ENCODE measurements at places on chromosomes 2 and 18.

- DNase-seq = no peak
Observed at GRCh38 chr2:3242747-3243369, 134.8 kb downstream of the EIPR1 start.

DNA sequence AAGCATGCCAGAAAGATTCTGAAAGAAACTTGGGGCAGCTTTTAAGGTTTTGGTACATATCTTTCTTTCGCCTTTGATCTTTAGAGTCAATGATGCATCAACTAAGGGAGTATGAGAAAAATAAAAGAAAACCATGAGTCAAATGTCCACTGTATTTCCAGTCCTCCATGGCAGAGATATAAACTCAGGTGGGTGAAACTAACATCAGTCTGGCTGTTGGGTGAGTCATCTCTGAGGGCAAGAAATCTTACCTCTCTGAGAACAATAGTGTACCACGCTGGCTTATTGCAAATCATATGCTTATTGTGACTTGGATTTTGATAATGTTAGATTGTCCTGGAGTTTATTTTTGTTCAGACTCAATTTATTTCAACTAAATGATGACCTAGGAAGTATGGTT is 521.0 kb downstream of the PLCL1 start:
- DNase-seq = no peak

DNA sequence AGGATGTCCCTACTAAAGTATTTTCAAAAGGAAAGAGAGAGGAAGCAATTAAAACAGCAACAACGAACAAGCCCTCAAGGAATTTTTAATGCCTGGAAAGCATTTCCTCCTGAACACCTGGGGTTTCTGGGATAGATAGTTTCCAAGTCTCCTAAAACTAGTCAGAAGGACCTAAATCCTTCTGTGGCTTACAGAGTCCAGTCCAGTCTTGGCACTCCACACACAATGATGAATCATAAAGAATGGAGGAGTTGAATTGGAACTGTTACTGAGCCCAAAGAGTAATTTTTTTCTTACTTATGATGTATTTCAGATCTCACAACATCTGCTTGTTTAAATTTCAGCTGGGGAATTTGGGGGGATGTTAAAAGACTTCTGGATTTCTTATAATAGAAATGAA is 144.6 kb upstream of the SETBP1 start:
- no peak for DNase-seq

DNA sequence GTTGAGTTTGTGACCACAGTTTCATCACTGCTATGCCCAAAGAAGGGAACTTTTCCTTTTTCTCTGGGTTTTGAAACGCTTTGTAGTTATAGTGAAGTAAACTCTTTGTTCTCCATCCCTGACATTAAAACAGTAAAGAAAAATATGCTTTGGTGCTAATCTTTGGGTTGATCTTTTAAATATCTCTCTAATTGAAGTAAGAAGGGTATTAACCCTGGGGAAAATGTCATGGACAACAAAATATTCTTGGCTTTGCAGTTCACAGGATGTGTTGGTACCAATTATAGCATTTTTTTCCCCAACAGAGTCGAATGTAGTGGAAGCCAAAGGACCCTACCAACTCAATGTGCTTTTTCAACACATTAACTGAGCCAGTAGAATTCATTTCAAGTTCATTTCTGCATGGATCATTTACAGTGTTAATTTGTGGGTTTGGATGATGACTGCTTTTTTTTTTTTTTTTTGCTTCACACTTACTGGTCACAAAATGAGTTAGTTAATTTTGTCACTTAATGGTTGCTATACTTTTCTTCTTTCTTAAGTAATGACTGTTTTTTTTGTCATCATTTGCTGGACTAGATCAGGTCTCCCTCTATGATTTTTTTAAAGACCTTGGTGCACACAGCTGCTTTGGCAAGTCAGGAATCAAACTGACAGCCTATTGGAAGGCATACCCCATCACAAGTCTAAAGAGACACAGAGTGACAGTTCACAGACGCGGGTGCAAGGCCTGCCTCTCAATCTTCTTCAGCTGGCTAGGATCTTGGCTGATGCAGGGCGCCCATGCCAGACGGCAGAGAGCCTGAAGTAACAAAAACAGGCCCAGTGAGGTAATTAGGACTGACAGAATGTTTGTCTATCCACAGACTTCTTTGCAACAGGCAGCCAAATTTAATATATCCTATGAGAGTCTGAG is 98.8 kb upstream of the MMADHC start:
- DNase-seq = no peak

DNA sequence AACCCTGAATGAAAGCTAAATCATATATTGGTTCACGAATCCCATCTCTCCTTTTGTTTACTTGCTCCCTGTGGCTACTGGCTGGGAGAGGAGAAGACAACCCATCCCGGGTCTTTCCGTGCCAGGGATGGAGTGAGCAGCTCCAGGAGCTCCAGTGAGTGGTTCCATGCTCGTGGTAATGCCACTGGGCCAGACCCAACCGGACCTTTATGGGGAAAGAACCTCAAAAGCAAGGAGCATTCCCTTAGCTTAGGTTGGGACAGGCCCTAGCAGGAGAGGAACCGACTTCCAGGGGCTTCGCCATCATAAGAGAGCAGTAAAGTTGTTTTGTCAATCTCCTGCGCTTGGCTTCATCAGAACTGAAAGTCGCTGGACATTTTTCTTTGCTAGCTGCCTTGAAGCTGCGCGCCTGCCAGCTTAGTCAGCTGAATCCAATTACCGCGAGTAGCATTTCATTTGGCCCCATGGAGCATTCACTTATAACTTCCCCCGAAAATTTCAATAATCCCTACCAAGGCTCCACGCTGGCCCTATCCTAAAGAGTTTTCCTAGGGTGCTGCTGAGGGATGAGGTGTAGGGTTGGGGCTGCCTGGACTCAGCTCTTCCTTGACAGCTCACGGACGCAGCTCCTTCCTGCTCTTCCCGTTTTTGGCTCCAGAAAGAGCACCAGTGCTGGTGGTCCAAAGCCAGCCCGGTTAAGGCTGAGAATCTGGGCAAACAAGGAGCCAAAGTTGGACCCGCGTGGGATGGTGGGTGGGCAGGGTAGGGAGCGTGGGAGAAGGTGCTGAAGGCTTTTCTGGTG is 4.9 kb downstream of the HOXD3 start:
- DNase-seq = no peak
